ENCODE measurements at places on chromosomes 11 and 22.

- DNase-seq = no peak
Measured at GRCh38 chr22:49785841-49786471, 41.7 kb downstream of the BRD1 start.

DNA sequence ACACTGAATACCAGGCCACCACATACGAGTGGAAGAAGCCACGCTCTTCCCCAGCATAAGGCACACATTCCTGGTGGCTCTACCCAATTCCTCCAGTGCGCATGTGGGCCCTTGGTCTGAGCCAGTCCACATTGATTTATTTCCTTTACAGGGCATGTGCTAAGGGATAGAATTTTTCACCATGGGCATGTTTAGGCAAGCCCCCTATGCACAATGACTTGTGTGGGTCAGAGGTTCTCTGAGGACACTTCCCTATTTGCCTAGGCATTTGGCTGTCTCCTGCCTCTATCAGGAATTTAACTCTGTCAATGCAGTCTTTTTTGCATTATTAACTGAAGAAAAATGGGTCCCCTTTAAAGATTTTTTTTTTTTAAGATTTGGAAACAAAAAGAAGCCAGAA is 718.1 kb downstream of the NTM start:
- DNase-seq = no peak

GRCh38 chr22:42202669-42203068 is 67.8 kb downstream of the TCF20 start:
- no peak for DNase-seq

DNA sequence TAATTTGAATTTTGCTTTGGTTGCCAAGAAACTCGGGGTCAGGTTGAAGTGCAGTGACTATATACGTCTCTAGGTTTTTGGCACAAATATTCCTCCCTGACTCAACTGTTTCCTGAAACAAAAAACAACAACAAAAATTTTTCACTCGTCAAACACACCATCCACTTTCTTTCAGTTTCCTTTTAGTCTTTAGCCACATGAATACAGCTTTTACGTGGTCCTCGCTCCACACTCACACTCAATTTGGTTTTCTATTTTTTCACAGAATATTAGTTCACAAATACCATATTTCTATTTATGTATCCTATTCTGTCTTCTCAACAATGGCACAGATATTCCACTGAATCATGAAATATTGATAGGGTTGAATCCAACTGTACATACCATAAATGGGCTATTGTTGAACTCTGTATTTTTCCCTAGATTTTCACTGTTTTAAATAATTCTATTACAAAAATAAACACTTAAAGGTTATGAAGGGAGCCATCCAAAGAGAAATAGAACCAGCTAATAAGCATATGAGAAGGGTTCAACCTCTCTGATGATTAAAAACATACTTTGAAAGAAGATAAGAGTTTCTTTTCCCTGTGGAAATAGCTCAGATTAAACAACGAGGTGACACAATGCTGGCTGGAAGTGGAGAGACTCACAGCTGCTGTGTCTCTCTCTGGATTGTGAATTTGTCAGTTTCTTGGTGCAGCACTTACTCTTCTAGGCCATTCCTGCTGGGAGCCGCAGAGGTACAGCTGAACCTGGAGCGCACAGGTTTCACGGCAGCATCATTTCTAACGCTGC is 5.1 kb upstream of the FBLN1 start:
- DNase-seq = no peak

DNA sequence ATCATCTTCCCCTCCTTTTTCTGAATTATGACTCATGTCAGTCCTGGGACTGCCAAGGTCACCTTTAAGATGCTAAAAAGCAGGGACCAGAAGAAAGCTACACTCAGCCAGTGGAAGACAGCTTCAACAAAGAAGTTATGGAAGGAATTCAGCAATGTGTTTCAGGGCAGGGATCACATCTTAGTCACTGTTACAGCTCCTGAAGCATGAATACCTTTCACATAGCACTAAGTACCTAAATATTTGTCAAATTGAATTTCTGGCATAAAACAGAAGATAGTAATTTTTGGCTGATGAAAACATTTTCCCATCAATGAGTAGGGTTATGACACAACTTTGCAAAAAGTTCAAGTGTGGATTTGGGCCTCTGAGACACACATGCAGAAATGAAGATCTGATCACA is 5.2 kb downstream of the DDB1 start:
- DNase-seq = no peak

GRCh38 chr11:95138448-95138847 is 48.8 kb downstream of the ENDOD1 start:
- DNase-seq = no peak

DNA sequence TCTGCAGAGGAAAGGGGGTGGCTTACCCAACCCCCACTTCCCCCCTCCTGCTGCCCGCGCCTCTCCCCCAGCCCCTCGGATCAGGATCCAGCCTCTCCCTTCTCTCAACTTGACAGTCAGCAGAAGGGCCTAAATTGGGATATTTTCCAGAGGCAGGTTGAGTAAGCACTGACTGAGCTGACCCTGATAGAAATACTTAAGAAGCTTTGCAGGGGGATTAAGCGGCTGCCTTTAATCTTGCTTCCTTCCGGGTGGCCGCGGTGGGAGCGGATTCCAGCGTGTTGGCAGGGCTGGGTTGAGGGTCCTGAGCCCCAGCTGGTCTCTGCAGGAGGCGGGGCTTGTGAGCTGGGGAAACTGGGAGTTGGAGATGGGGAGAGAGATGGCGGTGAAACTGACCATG is 445.2 kb downstream of the NTM start:
- DNase-seq = no peak

GRCh38 chr11:17703951-17704350 is 15.4 kb upstream of the MYOD1 start:
- no peak for DNase-seq

- DNase-seq = no peak
Measured at GRCh38 chr11:117686711-117687110, 110.3 kb downstream of the DSCAML1 start.

DNA sequence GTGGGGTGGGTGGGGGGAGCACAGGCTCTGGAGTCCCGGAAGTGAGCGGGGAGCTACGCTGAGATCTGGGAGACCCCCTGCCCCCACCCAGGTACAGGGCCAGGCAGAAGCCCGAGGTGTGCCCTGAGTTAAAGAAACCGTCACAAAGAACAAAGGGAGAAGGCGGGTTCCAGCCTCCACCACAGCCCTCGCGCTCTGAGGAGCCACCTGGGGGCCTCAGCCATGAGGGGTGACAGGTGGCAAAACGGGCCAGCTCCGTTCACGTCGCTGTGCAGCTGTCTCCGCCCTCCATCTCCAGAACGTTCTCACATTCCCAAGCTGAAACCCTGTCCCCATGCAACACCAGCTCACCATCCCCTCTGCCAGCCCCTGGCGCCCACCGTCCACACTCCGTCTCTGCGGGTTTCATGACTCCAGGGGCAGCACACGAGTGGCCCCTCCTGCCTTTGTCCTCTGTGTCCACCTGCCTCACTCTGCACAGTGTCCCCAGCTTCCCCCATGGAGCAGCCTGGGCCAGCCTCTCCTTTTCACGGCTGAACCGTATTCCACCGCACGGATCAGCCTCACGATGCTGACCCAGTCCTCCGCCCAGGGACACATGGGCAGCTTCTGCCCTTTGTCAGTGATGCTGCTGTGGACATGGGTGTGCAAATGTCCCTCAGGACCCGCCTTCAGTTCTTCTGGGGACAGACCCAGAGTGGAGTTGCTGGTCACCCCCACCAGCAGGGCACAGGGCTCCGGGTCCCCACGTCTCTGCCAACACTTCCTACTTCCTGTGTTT is 1.7 kb upstream of the MUC5B start:
- DNase-seq = no peak

GRCh38 chr11:2700415-2701211 is 819 bp upstream of the KCNQ1OT1 start:
- no peak for DNase-seq

- DNase-seq = no peak
Measured at GRCh38 chr22:38766076-38766777, 10.4 kb upstream of the SUN2 start.

Measured in esophagus squamous epithelium (tissue), 5 donors.